Mammary epithelial cell (primary cell): ENCODE measurements at places on chromosomes 12 and 14.

- DNase-seq = no peak
Observed at GRCh38 chr12:119959435-119959834, 29.6 kb upstream of the BICDL1 start.

DNA sequence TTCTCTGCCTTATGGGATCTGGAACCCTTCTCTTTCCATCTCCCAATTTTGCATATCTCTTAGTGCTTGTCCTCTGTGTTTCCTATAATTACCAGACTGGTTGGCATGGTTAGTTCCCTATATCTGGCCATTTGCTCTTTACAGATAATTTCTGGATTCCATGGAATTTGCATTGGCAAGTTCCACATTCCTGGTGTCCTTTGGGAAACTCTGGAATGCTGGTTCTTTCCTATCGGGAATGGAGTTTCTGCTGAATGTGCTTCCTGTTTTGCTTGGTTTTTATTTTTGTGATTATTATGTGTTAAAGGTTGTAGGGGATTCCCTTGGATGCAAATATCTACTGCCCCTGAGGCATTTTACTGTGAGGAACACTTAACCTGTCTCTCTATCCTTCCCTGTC is 193.0 kb upstream of the BTG1 start:
- DNase-seq = no peak

- no peak for DNase-seq
Observed at GRCh38 chr12:52435659-52435999, 1.5 kb upstream of the KRT75 start.

- peak; percentile 37 for DNase-seq
Observed at GRCh38 chr14:71597287-71597920, 334.8 kb upstream of the RGS6 start.

GRCh38 chr12:8499616-8500015 is 13.7 kb upstream of the CLEC4D start:
- DNase-seq = no peak

- DNase-seq = no peak
Observed at GRCh38 chr12:125125271-125125670, 60.0 kb downstream of the AACS start.

DNA sequence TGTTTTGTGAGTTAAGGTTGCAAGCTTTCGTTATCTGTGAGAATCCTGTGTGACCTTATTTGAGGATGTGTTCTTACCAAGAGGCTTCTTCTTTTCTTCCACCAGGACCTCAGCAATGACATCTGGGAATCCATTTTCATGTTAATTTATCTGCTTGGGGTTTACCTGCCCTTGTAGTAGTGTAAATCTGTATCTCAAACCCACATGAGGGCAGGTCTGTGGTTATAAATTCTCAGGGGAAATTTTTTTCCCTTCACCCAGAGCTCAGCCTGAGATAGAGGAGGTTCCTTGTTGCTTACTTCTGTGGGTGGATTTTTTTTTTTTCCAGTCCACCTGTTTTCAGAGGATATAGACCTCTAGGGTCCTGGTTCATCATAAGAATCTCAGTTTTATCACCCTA is 70.8 kb downstream of the AKAP6 start:
- DNase-seq = no peak

GRCh38 chr14:101625336-101626097 is 64.2 kb downstream of the DIO3 start:
- DNase-seq = peak; percentile 21

DNA sequence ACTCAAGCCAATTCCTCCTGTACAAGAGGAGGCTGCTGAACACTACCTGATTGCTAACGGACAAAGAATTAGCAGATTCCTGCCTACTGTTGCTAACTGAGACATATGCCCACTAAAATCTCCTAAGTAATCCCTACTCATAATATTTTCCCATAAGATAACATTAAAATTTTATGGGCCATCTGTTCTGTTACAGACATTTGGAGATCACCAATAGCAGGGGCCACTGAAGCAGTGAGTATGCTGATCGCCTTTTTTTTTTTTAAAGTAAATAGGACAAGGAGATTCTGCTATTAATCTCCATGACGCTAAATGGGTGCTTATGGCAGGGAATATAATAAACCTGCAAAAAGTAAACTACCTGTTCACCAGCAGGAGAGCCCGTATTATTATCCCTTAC is 292.9 kb downstream of the MED13L start:
- no peak for DNase-seq

GRCh38 chr12:132503618-132504204 is 13.8 kb downstream of the FBRSL1 start:
- no peak for DNase-seq

DNA sequence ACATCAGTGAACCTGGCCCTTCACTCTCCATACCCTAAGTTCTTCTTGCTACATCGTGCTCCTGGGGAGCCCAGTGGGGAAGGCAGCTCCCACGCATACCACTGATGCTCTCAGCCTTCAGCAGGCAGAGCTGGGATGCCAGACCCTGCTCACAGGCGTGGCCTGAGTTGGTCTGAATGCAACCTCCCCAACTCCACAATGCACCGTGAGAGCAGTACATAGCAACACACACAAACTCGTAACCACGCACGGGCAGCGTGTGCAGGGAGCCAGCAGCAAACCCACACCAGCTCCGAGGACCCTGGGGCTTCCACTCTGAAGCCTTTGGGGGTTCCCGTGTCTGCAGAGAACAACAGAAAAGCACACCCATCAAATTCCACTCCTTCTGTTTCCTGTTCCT is 37.3 kb downstream of the ANO2 start:
- no peak for DNase-seq
